ENCODE measurements at places on chromosomes 3 and 15.

- no peak for DNase-seq
These were observed 96.0 kb upstream of the MELTF start for GRCh38 chr3:197125636-197126035.

DNA sequence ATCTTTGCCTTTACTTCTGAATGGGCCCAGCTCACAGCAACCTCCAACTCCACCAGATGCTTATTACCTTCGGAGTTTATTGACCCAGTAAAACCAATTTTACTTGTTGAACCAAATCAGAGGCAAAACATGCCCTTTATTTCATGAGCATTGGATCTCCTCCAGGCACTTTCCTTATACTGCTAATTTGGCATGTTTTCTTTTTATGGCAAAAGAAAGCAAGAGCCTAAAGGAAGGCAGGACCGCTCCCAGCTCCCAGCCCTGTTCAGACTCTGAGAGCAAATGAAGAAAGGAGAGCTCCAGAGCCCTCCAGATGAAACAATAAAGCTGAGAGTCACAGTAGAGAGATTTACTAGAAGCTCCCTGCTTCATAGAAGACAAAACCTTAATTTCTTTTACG is 81.5 kb upstream of the NR2E3 start:
- no peak for DNase-seq

DNA sequence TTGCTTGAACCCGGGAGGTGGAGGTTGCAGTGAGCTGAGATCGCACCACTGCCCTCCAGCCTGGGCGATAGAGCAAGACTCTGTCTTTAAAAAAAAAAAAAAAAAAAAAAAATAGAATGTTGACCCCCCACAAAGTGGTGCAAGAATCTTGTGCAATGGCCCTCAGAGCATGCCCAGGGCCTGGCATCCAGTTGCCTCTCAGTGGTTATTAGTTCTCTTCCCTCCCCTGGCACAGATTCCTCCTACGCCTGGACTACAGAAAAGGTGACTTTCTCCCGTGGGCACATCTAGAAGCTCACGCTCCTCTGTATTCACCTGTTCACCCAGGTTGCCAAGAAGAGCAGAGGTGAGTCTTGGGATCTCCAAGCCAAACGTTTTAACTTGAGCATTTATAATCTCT is 36.7 kb downstream of the ACSBG1 start:
- DNase-seq = no peak

- no peak for DNase-seq
These were observed 162.1 kb downstream of the TBC1D2B start for GRCh38 chr15:77915261-77915960.

- no peak for DNase-seq
These were observed 123.2 kb upstream of the PLCL2 start for GRCh38 chr3:16761571-16761970.

- no peak for DNase-seq
These were observed 34.4 kb downstream of the PAQR9 start for GRCh38 chr3:142929109-142929508.

- DNase-seq = no peak
These were observed 353.3 kb downstream of the PLCL2 start for GRCh38 chr3:17238023-17238422.

GRCh38 chr3:131716007-131716406 is 213.2 kb upstream of the MRPL3 start:
- no peak for DNase-seq

DNA sequence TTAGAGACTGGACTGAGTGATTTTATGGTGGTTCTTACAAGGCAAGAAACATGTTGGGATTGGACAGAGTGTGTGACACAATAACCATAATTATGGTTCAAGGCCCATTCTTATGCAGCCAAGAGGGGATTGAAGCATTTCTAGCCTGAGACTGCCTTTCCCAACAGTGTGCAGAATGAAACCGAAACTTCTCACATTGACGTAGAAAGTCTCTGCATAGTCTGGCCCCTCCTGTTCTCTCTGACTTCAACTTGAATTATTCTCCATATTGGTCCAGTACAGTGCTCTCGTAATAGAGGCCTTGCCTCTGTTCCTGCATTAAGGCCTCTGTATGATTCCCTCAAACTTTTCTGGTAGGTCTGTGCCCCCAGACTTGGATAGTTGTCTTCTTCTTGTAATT is 138.3 kb downstream of the DIPK2A start:
- DNase-seq = no peak

DNA sequence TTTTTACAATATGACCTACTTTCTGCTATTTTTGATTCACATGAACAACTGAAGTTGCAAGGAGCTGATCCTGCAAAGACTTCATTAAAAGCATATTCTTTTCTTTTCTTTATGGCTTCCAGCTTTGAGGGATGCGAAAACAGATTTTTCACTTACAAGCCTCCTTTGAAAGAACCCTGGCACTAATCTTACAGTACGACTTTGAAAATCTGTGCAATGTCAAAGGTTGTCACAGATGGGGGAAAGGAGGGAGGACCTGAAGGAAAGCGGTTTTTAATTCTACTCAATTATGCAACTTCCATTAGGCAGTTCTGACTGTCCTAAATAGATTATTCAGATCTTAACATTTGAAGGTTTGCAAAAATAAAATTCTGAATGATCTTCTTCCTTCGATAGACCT is 130.5 kb downstream of the TNIK start:
- DNase-seq = no peak

DNA sequence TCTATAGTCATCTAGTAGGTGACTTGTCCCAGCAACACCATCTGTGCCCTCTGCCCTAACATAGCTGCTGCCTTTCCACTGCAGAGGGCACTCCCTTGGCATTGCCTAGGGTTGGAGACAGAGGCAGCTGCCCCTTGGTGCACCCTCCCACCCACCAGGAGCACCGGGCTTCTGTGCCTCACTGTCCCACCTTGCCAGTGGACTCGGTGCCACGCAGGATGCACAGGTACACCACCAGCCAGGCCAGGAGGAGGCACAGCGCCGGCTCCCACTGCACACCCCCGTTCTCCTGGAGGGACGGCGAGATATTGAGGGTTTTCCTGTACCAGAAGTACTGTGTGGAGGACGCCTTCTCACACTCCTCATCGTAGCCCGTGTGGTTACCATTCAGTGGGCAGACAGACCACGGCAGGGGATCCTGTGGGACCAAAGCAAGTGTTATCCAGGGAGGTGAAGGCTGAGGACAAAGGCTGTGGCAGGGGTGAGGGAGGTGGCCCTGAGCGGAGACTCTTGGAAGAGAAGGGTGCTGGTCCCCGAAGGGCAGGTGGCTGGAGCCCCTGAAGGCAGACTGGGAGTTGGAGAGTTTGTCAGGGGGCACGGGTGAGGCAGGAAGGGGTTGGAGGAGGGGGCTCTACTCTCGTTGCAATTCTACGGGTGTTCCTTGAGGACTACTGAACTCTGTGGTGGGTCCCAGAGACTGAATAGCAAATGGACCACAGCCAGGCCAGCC is 20.6 kb downstream of the SLC6A20 start:
- DNase-seq = no peak

DNA sequence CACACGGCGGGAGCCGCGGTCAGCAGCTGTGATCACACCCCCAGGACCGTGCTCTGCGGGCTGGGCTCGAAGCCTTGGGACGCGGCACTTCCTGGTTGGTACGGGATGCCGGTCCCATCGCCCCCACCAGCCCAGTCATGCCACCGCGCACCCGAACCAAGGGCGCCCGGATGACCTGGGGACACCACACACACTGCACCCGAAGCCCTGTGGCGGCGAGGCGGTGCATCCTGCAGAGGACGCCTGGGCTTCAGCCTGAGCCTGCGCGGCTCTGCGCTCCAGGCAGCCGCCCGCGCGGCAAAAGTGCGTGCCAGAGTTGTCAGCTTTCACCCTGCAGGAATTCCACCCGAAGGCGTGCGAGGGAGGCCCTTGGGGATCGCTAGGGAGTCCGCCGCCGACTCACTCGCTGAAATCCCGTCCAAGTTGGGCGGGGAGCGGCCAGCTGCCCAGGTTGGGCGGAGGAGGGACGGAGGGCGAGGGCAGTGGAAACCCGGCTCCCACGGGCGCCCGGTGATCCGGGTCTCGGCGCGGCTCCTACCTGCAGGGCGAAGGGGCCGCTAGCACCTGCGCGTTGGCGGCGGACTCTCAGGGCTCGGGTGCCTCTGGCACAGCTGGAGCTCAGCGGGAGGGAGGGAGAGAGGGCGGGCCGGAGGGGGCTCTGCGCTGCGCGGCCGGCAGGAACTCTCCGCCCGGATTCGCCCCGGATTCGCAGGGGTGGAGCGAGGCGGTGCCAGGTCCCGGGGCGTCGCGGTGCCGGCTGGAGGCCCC is at the start of gene PLD1:
Gene PLD1, minus strand, starts transcription at position 623 of the 768 bp plus-strand sequence. CDS start 72,432 bp downstream, outside the sequence.
- peak; percentile 60 for DNase-seq

DNA sequence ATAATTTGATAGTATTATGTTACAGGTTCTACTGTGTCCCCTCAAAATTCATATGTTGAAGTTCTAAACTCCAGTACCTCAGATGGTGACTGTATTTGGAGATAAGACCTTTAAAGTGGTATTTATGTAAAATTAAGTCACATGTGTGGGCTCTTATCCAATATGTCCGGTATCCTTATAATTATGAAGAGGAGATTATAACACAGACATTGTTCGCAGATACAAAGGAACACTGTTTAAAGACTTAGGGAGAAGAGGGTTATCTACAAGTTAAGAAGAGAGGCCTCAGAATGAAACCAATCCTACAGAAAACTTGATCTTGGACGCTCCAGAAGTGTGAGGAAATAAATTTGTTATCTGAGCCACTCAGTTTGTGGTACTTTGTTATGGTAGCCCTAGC is 50.9 kb downstream of the DPH6 start:
- no peak for DNase-seq

DNA sequence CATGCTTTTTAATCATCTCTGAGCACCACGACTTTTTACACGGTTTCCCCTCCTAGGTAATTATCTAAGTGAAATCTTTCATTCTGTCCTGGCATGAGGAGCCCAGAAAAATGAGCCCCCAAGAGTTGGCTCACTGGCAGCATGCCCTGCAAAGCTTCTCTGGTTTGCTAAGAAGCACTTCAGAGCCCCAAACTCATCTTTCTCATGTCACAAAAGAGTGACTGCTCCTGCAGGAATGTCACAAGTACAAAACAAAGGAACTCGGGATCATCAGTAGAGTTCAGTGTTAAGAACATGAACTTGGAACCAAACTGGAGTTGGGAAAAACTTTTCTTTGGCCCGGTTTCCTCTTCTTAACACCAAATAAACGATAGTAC is 123.9 kb downstream of the FOXB1 start:
- peak; percentile 50 for DNase-seq

DNA sequence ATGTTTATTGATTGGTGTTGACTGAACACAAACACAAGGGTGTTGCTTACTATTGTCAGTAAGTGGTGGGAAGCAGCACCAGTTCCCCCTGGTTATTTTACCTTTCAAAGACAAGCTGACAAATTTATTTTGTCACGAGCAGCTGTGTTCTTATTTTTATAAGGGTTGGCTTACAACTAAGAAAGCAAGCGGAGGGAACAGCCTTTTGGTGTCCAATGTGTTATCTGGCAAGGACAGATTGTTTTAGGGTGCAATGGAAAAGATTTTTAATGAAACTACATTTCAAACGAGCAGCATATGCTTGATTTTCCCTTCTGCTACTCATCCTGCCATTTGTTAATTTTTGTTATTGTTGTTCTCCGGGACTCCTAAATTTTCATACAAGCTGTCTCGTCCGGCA is 920.6 kb upstream of the CFAP20DC start:
- DNase-seq = no peak

GRCh38 chr15:41231422-41232226 is 556 bp downstream of the CHP1 start:
- no peak for DNase-seq

GRCh38 chr3:117519776-117520175 is 810.2 kb downstream of the TUSC7 start:
- no peak for DNase-seq

GRCh38 chr15:74889390-74889882 is 406 bp upstream of the MPI start:
- DNase-seq = no peak

DNA sequence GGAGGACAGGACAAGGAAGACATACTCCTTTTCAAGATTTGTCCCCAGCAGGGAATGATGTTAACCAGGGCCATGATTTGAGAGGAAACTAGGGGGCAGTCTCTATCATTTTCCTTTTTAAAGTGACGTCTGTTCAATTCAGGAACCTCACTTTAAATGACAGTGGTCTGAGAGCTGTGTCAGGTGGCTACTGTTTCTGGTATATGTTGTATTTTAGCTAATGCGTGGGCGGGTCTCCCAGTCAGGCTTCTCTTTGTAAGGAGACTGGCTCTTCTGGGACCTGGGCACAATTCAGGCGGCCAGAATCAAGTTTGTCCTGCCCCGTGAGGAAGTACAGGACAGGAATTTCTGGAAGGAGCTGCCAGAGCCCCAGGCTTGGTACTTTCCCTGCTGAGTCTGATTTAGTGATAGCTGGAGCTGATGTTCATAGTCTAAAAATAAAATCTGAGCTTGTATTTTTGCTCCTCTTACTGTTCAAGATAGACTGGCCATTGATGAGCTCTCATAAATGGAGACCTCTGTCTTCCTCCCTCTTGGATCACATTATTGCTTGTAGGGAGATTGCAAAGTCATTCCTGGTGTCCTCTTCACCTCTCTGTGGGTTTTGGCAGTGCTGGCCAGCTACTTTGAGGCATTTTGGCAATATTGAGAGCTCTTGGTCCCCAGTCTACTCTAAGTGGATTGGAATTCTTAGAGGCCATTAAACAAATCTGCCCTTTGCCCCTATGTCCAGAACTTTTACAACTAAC is 25.6 kb downstream of the SQOR start:
- no peak for DNase-seq

GRCh38 chr3:15265655-15266509 is 59.8 kb downstream of the CAPN7 start:
- DNase-seq = no peak

GRCh38 chr15:74136540-74136813 is 6.1 kb downstream of the ISLR2 start:
- DNase-seq = no peak

DNA sequence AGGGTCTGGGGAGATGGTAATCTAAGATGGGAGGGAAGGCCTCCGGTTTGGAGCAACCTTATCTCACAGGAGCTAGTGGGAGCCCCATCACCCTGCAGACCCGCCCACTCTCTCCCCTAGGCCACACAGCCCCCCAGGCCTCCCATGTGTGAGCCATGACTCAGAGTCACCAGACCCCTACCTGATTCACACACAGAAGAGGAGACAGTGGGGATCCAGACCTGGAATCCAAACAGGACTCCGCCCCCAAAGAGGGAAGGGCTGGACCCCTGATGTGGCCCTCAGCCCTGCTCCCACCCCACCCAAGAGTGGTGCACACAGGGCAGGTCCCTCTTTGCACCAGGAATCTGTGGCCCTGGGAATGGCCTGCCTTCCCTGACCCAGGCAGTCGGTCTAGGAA is 97.4 kb downstream of the ADCY5 start:
- DNase-seq = no peak

- no peak for DNase-seq
These were observed 7.8 kb upstream of the LIPC start for GRCh38 chr15:58423831-58424608.

All from CD8-positive, alpha-beta T cell (primary cell).